Epithelial cell of esophagus (primary cell): ENCODE measurements at places on chromosomes 5 and 9.
A peak's percentile ranks its signal among the peaks of the same experiment; 100 is the strongest.

- peak; percentile 36 for DNase-seq
Measured at GRCh38 chr5:82821846-82822633, 255.2 kb downstream of the TMEM167A start.

DNA sequence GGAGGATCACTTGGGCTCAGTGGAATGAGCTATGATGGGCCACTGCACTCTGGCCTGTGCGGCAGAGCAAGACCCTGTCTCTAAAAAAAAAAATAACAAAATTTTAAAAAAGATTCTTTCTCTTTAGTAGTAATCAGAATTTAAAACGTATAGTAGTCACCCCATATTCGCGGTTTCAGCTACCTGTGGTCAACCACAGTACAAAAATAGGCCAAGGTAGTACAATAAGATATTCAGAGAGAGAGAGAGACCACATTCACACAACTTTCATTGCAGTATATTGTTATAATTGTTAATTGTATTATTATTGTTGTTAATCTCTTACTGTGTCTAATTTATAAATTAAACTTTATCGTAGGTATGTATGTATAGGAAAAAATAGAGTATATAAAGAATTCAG, 18.7 kb downstream of the INIP start:
- no peak for DNase-seq

DNA sequence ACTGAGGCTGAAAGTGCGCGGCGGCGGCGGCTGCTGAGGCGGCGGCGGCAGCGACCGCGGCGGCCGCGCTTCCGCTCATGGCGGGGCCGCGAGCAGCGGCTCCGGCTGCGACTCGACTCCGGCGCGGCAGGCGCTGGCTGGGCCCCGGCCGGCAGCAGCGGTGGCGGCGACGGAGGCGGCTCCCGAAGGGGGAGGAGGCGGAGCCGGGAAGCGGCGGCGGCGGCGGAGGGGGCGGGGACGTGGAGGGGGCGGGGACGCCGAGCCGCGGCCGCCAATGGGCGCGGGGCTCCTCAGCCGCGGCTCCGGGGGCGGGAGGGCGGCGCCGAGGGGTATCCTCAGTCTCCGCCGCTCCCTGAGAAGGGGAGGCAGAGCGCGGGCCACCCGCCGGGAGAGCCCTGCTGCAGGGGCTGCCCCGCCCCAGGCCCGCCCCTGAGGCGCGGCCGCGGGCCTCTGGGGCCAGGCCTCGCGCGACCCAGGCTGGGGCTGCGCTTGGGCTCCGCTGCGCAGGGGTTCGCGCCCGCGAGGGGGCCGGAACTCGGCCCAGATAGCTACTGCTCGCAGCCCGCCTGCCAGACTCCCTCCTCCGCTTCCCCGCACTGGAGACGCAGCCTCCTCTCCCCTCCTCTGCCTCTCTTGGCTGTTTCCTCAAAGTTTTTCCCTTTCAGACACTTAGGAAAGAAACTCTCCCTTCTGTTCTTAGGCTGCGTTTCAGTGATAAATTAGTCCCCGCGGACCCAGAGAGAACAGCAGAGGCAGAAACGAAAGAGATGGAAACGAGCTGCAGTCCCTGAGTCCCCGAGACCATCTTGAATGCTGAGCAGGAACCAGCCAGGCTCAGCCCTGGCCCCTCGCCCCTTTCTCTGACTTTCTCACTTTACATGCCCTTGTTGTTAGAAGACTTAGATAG, 85.0 kb upstream of the MELK start:
- DNase-seq: peak; percentile 89

DNA sequence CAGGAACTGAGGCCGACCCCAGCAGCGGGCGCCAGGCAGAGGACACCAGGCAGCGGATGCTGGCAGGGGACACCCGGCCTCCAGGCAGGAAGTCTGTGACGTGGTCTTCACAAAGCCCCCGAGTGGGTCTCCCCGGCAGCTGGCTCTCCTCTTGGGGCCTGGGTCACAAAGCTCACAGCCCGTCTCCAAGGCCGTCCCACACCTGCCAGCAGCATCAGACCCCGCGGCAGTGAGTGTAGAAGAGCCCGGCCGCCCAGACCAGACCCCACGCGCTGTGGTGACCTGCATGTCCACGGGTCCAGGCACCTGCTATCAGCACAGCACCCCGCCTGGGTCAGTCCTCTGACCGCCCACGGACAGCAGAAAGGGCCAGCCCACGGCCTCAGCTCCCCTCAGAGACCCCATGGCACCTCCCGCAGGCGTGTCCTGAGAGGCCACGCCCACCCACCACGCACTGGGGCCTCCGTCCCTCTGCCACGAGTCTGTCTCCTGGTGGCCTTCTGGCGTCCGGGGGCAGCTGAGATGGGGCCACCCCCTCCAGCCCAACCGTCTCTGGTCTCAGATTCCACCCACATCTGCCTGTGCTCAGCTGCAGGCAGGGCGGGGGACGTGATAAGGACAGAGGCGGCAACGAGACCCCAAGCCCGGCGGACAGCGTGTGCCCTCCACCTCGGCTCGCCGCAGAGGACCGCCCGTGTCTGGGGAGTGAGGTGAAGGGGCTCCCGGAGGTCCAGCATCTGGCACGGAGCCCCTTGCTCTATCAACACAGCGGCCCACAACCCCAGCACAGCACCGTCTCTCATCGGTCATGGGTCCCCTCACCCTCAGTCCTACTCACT, 34.2 kb downstream of the EXD3 start:
- DNase-seq: no peak

GRCh38 chr5:29414681-29415080, 1778.8 kb upstream of the CDH6 start:
- no peak for DNase-seq

GRCh38 chr9:89375191-89375760, 57.0 kb downstream of the SECISBP2 start:
- no peak for DNase-seq

- DNase-seq: no peak
Measured at GRCh38 chr5:33855396-33855795, 36.4 kb downstream of the ADAMTS12 start.

DNA sequence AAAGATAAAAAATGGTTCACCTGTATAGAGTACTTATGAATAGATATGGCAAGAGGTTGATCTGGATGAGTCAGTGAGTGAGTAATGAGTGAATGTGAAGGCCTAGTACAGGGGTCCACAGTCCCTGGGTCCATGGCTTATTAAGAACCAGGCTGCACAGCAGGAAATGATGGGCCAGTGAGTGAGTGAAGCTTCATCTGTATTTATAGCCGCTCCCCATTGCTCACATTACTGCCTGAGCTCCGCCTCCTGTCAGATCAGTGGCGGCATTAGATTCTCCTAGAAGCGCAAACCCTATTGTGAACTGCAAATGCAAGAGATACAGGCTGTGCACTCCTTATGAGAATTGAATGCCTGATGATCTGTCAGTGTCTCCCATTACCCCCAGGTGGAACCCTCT, 307.7 kb upstream of the ZNF608 start:
- DNase-seq: peak; percentile 78

- no peak for DNase-seq
Measured at GRCh38 chr9:126454795-126455194, 128.2 kb downstream of the MVB12B start.

DNA sequence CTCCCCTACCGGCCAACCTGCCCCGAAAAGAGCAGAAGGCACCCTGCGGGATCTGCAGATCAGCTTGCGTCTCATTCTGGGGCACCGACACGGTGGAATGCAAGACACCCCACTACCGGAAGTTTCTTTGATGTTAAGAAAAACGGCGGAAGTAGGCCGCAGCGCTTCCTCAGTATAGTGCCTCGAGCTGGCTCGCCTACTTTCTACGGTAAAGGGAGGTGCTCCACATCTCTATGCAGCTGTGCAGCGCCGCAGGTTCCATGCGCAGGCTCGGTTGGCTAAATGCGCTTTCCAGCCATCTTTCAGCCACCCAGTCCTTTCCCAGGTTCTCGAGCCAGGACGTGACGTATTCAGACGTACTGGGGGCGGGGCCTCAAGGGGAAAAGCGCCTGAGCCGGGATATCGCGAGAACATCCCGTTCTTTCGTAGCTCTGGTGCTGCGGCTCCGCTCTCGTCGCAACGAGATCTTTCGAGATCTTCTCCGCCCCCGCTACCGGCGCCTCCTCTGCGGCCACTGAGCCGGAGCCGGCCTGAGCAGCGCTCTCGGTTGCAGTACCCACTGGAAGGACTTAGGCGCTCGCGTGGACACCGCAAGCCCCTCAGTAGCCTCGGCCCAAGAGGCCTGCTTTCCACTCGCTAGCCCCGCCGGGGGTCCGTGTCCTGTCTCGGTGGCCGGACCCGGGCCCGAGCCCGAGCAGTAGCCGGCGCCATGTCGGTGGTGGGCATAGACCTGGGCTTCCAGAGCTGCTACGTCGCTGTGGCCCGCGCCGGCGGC, at the start of gene HSPA4:
HSPA4 (plus strand) TSS at position 472 of the 775 bp plus-strand sequence; CDS start at position 710, 238 bp downstream.
- peak; percentile 99 for DNase-seq

DNA sequence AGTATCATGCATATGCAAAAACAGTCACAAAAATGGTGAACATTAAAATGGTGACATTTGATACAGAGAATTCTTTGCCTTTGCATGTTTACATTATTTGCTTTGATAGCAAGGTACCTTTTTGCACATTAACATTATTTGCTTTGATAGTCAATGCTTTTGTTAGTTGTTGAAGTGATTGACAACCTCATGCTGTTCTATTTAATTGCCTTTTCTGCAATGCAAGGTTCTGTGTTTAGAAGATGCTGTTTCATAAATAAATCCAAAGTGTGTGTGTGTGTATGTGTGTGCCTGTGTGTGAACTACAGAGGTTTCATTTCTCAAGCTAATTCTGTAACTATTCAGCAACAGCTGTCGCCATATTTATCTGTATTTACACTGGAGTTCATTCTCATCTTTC, 668.7 kb downstream of the NR2F1-AS1 start:
- no peak for DNase-seq

DNA sequence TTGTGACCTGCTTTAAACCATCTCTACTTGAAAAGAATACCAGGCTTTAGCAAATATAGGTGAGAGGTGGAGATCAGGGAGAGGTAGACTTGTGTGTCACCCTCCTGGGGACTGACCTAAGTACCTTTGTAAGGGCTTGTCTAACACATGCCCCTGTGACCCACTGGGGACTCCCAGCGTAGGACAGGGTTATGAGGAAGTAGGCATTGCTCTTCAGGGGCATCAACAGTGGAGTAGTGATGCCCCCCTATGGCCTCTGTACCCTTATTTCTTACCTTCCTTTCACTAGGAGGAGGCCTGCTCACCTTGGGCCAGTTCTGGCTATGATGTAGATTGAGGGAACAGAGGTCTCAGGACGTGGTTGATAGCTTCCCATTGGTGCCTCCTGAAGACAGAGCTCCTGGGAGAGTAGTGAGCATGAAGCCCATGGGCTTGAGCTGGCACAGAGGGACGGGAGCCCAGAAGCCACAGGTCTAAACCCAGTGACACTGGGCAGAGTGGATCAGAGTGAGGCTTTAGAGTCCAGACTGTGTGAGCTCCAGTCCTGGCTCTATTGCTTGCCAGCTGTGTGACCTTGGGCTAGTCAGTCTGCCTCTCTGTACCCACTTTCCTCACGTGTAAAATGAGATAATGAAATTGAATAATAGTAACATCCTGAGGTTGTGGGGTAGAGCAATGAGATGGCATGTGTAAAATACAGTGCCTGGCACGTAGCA, 191.7 kb downstream of the AOPEP start:
- DNase-seq: no peak

DNA sequence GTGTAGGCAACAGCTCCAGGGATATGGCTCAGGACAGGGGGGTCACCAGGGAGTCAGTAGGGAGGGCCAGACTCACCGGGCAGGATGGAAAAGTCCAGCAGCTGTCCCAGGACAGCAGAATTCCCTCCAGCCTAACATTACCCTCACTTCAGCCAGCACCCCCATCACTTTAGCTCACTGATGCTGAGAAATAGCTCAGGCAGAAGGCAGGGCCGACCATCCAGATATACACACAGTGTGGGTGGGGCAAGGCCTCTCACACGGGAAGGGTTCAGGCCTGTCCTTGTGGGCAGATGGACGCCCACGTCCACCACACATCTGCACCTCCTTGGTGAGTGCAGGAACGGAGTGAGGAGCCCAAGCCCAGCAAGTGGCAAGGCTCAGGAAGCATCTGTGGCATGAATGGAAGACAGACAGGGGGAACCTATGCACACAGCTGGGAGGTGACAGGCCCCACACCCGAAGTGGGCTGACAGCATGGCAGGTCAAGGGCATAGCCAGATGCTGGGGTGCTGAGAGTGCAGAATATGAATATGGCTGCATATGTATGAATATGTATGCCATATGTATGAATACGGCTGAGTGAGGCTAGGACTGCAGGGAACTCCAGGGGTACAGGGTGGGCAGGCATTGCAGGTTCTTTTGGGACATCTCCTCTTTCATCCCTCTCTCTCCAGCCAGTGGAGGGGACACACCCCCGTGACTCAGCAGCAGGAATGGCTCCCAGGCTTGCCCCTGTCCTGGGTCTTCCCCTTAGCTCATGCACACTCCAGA, 17.0 kb downstream of the BICD2 start:
- peak; percentile 65 for DNase-seq

GRCh38 chr5:73851471-73852181, 225.6 kb downstream of the ARHGEF28 start:
- no peak for DNase-seq
